ENCODE measurements at places on chromosomes 6 and 20.

- DNase-seq = no peak
- H3K4me3 ChIP-seq = no peak overlapping the region
- no peaks in the 10 kb centered on the region for H3K36me3 ChIP-seq
- peaks cover 14% of the 10 kb centered on the region for H3K4me1 ChIP-seq
Measured at GRCh38 chr6:11414176-11414963, 123.2 kb upstream of the TMEM170B start.

- no peak overlapping the region for H3K4me3 ChIP-seq
- H3K4me1 ChIP-seq = peaks cover 29% of the 10 kb centered on the region
- no peak overlapping the region for H3K27ac ChIP-seq
- peaks cover 18% of the 10 kb centered on the region for H3K36me3 ChIP-seq
- no peaks in the 10 kb centered on the region for H3K27me3 ChIP-seq
Measured at GRCh38 chr20:50595433-50595895, 85.3 kb downstream of the PTPN1 start.

DNA sequence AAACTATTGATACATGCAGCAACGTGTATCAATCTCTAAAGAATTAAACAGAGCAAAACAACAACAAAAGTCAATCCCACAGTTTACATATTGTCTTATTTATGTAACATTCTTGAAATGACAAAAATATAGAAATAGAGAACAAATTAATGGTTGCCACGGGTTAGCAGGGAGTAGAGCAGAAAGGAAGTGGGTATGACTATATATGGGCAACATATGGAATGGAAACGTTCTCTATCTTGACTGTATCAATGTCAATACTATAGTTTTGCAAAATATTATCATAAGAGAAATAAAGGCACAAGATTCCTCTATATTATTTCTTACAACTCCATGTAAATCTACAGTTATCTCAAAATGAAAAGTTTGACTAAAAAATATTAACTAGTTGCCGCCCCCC is 12.8 kb downstream of the AK9 start:
- H3K4me1 ChIP-seq = no peaks in the 10 kb centered on the region
- no peaks in the 10 kb centered on the region for H3K36me3 ChIP-seq
- H3K4me3 ChIP-seq = no peak overlapping the region
- no peak for DNase-seq
- H3K27ac ChIP-seq = no peak overlapping the region

- no peak overlapping the region for H3K27ac ChIP-seq
- no peak overlapping the region for H3K4me3 ChIP-seq
- no peaks in the 10 kb centered on the region for H3K4me1 ChIP-seq
- H3K27me3 ChIP-seq = no peaks in the 10 kb centered on the region
Measured at GRCh38 chr6:77124604-77125003, 338.7 kb downstream of the HTR1B start.

DNA sequence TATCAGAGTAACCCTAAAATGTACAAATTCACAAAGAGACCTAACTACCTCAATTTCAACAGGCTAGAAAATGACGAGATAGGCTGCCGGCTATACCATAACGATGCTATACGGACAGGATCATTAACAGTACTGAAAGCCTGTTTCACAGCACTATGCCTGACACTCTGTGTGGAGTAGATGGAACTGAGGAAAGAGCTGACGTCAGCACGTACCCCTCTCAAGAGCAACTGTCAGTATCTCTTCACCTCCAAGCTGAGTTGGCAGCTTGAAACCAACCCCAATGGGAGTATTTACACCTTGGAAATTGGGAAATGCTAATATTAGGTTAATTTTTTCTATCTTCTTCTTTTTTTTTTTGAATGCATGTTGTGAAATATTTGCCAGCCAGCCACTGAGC is 53.6 kb downstream of the HUS1B start:
- no peaks in the 10 kb centered on the region for H3K27me3 ChIP-seq
- no peaks in the 10 kb centered on the region for H3K36me3 ChIP-seq
- no peak overlapping the region for H3K27ac ChIP-seq
- no peak for DNase-seq
- no peaks in the 10 kb centered on the region for H3K4me1 ChIP-seq
- no peak overlapping the region for H3K4me3 ChIP-seq

GRCh38 chr20:44384423-44385027 is 29.0 kb downstream of the HNF4A start:
- no peaks in the 10 kb centered on the region for H3K36me3 ChIP-seq
- H3K4me1 ChIP-seq = peaks cover 5% of the 10 kb centered on the region
- peak; percentile 68 for DNase-seq

DNA sequence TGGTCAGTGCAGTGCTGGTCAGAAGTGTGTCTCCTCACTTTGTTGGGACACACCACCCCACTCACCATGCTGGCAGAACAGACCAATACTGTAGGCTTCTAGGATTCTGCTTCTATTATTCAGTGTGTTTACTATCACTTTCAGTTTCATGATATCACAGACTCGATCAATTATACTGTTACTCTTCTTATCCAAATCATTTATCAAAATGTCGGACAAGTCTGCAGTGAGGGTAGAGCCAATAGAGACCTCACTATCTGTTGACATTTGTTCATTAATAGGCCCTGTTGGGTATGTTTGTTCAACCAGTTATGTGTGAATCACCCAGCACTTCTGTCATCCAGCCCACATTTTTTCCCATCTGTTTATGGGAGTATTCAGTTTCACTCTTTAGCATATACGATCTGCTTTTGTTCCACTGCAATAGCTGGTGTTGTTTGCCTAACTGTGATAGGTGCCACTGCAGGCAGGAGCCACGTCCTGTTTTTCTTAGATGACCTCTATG is 140.1 kb downstream of the NRN1 start:
- H3K4me1 ChIP-seq = no peaks in the 10 kb centered on the region
- H3K36me3 ChIP-seq = no peaks in the 10 kb centered on the region
- no peak for DNase-seq
- H3K27ac ChIP-seq = peak overlapping the region; percentile 30
- H3K4me3 ChIP-seq = no peak overlapping the region
- no peaks in the 10 kb centered on the region for H3K27me3 ChIP-seq

All from left lung (tissue), 14 donors.